Stimulated activated CD8-positive, alpha-beta memory T cell treated with anti-CD3 and anti-CD28 coated beads, Interleukin-4, amount 100 ng/mL, for 1 hour (primary cell): ENCODE measurements at places on chromosomes 1 and 21.

GRCh38 chr1:33381977-33382376 is 48.9 kb downstream of the PHC2 start:
- DNase-seq: no peak

GRCh38 chr1:158002022-158002630 is 8.7 kb downstream of the KIRREL1 start:
- no peak for DNase-seq

DNA sequence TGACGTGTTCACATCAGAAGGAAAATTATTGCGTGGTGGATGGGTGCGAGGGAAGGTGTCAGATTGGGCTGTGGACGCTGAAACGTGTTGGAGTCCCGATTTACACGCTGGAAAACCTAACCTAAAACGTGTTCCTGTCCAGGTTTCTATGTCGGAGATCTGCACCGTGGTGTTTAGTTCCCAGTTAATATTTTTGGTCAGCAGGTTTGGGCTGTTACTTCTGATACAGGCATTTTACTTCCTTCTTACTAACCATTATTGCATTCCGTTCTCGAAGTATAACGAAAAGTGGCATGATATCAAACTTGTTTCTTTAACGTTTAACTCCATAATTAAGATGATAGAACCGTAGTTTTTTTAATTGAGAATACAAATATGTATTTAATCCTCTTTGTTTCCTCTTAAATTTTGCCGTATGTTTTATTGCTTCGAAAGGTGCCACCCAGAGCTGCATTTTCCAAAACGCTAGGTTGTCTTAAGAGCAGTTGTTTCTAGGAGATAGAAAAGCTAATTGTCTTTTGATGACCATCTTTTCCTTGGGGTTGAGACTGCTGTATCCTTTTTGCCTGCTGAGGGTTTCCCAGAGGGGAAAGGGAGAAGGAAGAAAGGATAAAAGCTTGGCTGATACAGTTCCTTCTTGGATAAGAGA is 1.3 kb downstream of the ADARB1 start:
- no peak for DNase-seq

GRCh38 chr21:16071761-16072160 is 342.0 kb downstream of the USP25 start:
- no peak for DNase-seq

DNA sequence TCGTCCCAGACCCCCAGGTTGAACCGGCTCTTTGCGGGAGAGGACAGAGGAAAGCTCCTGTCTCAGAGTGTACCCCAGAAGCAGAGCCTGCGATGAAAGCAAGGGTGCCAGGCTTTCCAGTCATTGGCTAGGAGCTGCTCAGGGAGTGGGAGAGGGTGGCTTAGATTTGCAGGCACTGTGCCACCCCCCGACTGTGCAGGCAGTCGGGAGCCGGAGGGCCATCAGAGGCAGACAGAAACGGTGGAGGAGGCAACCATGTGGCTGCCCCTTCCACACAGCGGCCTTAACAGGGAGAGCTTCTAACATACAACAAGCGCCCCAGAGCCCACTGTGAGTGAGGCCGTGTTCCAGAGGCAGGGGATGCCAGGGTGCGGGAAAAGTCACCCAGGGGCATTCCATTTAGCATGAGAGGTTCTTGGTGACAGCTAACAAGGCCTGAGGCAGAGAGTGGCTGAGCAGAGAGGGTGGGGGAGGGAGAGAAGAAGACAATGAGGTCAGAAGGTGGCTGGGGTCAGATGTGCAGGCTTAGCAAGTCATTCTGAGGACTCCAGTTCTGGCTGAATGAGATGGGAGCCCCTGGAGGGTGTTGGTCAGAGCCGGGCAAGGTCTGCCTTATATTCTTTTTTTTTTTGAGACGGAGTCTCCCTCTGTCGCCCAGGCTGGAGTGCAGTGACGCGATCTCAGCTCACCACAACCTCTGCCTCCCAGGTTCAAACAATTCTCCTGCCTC is 9.5 kb upstream of the C1orf167 start:
- DNase-seq: no peak

DNA sequence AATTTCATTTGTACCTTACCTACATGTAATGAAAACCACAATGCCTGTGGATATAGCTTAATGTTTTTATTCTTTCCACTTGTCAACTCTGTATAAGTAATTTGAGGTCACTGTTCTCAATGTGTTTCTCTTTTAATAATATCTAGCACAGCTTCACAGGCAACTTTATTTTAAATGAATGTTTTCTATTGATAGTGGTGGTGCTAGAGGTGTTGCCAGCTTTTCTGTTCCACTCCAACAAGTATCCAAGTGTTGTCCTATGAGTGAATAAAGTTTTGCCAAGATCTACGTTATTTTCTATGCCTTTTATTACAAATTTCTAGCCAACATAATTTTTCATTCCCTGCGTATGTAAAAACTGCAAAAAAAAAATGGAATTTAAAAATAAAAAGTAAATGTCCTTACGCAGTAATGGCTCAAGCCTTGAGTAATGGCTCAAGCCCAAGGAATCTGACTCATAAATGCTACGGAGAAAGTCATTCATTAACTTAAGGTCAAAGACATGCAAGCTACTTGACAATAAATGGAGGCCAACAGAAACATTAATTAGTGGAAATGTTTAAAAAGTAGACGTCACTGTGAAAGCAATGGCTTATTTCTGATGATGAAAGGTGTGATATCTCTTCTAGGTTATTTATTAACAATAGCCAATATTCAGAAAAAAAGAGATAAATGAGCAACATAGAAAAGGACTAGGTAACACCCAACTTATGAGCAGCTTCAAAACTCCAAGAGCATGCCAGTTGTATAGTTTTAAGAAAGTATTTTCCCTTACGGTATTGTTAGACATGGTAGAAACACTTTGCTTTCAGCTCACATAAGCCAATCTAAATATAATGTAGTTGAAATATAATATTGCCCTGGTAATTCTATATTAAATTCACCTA is 71.4 kb downstream of the SLC44A5 start:
- no peak for DNase-seq

GRCh38 chr1:155085504-155086127 is 7.0 kb downstream of the EFNA3 start:
- DNase-seq: no peak

DNA sequence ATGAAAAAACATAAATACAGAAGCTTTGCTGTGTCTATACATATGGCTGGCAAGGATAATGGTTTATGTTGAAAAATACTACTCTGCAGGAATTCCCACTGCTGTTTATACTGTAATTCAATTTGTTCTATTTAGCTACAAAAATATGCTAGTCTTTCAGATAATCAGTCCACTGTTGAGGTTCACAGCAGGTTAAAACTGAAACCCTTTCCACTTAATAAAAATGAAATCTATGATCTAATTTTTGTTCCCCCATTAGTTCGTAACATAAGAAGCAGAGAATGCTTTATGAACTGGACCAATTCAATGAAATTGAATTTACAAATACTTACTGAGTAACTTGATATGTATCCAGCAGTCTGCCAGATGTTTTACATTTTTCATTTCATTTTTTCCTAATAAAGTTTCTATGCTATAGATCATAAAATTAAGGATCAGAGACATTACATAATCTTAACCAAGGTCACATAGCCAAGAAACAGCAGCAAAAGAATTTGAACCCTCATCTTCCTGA is 360.1 kb upstream of the BEND5 start:
- no peak for DNase-seq

GRCh38 chr1:156146020-156146768 is 7.2 kb upstream of the SEMA4A start:
- DNase-seq: no peak

GRCh38 chr1:228423404-228424053 is 6.9 kb upstream of the TRIM17 start:
- DNase-seq: no peak

DNA sequence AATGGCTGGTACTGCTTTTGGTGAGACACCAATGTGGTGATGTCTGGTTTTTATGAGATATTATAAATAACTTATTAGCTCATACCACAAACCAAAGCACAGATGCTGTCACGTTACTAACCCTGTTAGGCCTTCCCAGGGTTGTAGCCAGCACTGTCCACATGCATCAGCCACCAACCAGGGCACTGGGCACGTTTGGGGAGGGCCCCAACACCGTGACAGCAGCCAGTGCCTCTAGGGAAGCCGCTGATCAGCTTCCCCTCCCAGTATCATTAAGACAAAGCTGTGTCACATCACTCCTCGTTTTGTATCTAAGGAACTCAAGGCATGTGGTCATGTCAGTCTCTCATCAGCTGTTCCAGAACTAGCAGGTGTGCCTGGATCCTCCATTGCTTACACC is 13.9 kb downstream of the URB1 start:
- DNase-seq: no peak

GRCh38 chr21:14488672-14489204 is 57.4 kb downstream of the SAMSN1 start:
- no peak for DNase-seq

- no peak for DNase-seq
These were observed 134.6 kb upstream of the ARHGEF16 start for GRCh38 chr1:3319874-3320245.

GRCh38 chr1:176896216-176896615 is 268.3 kb downstream of the ASTN1 start:
- no peak for DNase-seq

DNA sequence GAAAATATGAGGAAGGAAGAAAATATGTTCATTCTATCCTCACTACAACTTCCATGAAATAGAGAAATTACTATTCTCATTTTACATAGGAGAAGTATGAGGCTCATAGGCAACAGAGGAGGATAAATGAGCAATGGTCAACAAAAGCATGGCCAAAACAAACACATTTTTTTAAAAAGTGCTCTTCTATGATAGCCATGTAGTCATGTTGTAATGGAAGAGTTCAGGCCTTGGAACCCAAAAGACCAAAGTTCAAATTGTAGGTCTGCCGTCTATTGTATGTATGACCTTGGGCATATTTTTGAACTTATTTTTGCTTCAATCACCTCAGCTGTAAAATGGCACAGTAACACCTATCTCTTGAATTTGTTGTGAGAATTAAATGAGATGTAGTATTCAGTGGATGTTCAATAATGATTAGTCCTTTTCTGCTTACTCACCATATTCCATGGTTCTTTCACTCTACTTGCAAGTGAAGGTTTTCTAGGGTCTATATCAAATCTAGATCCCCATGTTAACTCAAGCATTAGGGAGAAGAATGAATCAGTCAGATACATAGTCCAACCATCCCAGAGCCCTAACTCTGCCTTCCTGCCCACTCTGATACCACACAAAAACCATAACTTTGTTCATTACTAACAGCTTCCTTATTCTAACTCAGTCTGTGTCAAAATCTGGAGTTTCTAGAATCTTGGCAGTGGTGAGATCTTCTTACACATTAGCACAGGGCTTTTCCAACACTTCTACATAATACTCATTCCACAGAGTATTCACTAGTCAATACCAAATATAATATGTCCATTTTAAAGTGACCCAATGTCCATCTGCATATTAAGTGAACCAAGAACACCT is 353.2 kb downstream of the PLPP3 start:
- DNase-seq: no peak

DNA sequence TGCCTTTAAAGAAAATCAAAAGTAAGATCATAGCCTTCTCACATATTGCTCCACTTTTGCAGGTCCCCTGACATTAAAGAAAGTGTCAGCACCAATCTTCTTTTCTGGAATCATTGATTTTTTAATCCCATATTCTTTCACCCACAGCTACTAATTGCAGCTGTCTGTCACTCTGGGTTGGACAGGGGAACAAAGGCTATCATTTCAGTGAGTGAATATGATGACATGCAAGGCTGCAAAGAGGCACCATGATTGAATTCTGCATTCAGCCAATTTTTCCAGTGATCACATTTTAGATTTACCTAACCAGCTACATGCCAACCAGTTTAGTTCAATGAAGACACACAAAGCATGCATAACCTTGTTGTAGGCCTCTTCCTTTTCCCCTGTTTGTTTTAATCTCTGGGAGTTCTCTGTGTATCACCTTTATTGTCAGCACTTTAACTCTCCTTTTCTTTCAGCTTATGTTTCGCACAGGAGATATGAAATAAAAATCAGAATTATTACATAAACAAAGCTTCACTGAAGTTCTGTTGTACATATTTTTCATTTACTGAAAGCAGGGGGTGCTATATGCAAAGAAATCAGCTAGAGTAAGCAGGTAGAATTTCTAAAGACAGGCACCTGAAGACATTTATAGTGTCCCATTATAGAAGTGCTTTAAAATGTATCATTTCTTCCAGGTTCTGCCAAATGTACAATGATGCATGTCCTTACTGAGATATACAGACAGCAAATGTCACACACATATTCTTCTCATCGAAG is 584.8 kb downstream of the PLA2G4A start:
- no peak for DNase-seq

DNA sequence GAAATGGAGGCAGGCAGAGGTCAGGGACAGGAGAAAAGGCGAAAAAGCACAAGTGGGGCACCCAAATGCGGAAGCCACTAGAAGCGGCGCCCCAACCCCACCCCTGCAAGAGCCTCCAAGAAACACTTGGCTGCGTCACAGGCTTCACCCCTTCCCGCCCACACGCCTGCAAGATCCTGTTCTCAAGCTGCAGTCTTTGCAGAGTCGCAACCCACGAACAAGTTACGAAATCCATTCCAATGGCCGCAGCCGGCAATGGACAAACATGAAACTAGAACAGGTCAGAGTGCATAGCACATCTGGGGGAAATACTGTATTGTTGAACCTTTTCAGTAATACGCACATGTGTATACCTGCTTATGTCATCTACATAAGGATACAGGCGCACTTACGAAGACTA is 103.6 kb downstream of the PSMG1 start:
- no peak for DNase-seq

GRCh38 chr1:21338573-21339355 is 48.5 kb upstream of the ECE1 start:
- DNase-seq: no peak

DNA sequence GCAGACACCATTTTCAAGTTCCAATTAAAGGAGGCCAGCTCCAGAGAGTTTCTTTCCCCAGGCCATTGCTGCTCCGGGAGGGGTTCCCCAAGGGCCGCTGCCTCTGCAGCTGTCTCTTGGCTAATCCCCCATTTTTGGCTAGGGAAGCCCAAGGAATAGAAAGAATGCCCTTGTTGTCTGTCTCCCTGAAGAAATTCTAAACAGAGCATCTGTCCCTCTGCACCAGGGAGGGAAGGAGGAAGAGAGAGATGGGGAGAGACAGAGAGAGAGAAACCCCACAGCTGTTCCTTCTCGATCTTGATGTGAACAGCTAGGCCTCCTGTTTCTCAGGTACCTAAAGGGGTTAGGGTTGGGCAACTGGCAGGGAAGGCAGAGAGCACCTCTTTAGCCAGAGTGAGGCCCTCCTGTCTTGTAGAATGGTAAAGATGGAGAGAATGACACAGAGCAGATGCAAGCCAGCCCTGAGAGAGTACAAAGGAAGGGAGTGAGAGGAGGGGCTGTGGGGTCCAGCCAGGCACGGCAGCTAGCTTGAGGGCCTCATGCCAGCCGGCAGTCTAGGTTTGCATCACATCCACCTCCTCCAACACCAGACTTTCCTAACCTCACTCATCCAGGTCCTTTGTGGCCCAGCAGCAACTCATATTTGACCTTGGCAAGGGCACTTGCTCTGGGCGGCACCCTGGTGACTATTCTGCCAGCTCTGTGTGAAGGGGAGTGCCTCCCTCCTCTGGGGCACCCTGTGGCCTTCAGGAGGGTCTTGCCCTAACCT is 13.1 kb downstream of the OPTC start:
- DNase-seq: no peak

GRCh38 chr1:40096646-40096976 is 441 bp downstream of the PPT1 start:
- DNase-seq: no peak

- no peak for DNase-seq
These were observed 50.9 kb downstream of the NTMT2 start for GRCh38 chr1:170196490-170197236.

GRCh38 chr21:43865540-43866259 is 677 bp downstream of the AGPAT3 start:
- peak; percentile 23 for DNase-seq
